ENCODE measurements at places on chromosomes 1 and 21.

DNA sequence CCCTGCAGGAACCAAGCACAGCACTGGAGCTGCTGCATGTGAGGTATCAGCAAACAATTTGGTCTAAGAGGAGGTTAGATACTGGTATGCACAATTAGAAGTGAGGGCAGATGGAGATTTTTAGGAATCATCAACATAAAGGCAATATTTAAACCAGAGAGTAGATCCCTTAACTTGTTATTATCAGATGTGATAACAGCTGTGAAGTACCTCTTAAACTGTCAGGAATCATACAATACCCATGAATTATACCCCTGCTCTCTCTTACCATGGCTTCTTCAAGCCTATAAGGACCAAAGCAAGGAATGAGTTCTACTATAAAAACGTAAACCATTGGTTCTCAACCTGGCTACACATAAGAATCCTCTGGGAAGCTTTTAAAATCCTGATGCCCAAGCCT, 3.9 kb downstream of the BCAR3 start:
- DNase-seq, result no peak

GRCh38 chr1:209503196-209503595, 80.3 kb upstream of the CAMK1G start:
- DNase-seq, result no peak

- DNase-seq, result no peak
Measured at GRCh38 chr1:103265551-103265950, 157.2 kb upstream of the COL11A1 start.

- no peak for DNase-seq
Measured at GRCh38 chr21:29725025-29725736, 214.6 kb downstream of the GRIK1 start.

All from stimulated activated CD8-positive, alpha-beta memory T cell treated with anti-CD3 and anti-CD28 coated beads, Interleukin-7, amount 100 ng/mL, for 4 hours (primary cell).